LHCN-M2 (cell line): ENCODE measurements at places on chromosomes 7 and 10. TPM values are rescaled to one million over a fixed set of nuclear protein-coding genes. Genes with fewer than 3 reads are reported as not detected.

ADO gene
- 41.3 and 45.6 TPM in 2 replicates for total RNA-seq

- DNase-seq, result no peak
Measured at GRCh38 chr7:95646350-95646749, 50.0 kb upstream of the PDK4 start.

C10orf143 gene
- 0.96 and 0.98 TPM in 2 replicates for total RNA-seq

HOXA9 gene
- total RNA-seq, result 8.7 TPM in 2 replicates

GRCh38 chr10:50927522-50928189, 42.2 kb upstream of the A1CF start:
- DNase-seq, result no peak

- DNase-seq, result no peak
Measured at GRCh38 chr7:159078193-159078910, 66.3 kb downstream of the VIPR2 start.

POM121L12 gene
- total RNA-seq, result not detected in 2 replicates

GRCh38 chr7:116188-116981, 76.0 kb upstream of the FAM20C start:
- no peak for DNase-seq

- DNase-seq, result peak; percentile 89
Measured at GRCh38 chr10:60123172-60123571, 216.8 kb upstream of the CCDC6 start.

GRCh38 chr7:149773446-149774236, at the start of gene ZNF467:
Gene ZNF467, minus strand, starts transcription at chr7:149773588. Its CDS starts 2,556 bp downstream, at chr7:149771032.
- no peak for DNase-seq
